ENCODE measurements at places on chromosomes 11 and 22.

- DNase-seq = no peak
These were observed 35.6 kb upstream of the PSMA1 start for GRCh38 chr11:14555818-14556217.

- DNase-seq = no peak
These were observed 4.2 kb upstream of the UVRAG start for GRCh38 chr11:75810637-75811390.

DNA sequence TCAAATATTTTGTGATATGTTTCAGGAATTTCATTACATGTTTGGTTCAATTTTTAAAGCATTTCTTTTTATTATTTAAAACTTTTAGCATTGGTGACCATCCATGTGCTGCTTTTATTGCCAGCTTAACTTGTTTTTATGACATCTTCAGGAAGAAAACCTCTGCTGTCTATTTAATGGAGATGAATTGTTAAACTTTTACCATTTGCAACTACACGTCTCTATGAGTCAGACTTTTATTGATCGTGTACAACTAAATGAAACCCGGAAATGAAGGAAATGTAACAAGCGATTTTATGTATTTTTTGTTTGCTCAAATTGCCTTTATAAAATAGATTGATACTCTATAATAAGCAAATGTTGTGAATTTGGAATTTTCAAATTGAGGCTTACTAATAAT, 113.0 kb downstream of the PTPRJ start:
- no peak for DNase-seq

- DNase-seq = no peak
These were observed 1.7 kb downstream of the E2F8 start for GRCh38 chr11:19239039-19239438.

DNA sequence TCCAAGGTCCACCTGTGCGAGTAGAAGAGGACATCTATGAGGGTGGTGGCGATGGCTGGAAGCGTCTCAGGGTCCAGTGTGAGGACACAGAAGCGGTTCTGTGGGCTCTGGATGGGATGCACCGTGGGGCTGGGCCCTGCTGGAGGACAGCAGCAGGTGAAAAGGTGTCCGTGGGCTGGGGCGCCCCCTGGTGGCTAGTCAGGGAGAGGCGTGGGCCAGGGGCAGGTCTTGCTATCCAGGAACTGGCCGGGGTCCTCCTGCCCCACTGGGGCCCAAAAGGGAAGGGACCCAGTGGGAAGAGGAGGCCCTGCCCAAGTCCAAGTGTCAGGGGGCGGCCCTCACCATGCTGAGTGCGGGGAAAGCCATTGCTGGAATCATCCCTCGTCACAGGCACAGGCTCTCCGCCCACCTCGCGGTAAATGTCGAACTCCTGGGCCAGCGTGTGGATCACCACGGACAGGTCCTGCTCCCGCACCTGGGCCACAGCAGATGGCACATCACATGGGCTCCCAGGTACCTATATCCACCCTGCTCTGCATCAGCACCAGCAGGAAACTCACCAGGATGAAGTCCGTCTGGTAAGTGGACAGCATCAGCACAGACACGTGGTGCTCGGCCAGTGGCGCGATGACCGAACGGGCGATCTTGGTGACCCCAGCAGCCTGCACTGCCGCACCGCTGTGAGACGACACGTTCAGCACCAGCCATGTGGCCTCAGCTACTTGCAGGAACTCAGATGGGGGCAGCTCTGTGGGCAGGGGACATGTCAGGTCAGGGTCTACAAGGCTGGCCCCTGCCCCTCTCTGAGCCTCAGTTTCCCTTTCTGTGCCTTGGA, 2.3 kb downstream of the CASTOR1 start:
- no peak for DNase-seq

GRCh38 chr11:102435688-102436087, 16.9 kb downstream of the TMEM123 start:
- DNase-seq = no peak

DNA sequence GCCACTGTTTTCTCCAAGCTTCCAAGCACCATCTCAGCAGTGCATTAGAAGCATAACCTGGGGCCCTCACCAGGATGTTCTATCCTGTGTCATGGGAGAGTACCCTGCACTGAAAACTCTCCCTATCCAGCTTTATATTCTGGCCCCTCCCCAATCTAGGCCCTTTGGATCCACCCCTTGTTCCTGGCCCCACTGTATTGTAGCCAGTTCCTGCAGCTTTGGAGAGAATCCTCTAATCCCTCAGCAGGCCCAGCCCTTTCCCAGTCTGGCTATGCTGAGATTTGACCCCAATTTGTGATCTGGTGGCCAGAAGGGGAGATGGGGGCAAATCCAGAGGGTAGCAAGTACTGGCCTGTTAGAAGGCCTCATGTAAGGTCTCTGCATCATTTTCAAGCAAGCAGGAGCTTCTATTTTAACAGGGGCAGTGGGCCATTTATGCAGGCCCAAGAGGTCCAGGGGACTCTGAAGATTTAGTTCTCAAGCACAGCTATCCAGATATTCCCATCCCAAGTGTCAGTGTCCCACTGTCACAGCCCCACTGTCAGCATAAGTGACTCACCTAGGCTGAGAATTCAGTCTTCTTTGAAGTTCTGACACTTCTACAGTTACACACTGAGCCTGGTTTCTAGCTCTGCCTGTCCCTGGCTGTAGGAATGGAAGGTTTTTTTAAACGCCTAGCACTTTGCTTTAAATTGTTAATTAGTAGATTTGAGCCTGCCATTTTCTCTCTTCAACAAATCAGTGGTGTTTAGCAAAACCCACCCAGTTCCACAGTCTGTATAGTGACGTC, 589.5 kb upstream of the CADM1 start:
- no peak for DNase-seq

GRCh38 chr22:46107753-46108563, 42.4 kb upstream of the PPARA start:
- no peak for DNase-seq

DNA sequence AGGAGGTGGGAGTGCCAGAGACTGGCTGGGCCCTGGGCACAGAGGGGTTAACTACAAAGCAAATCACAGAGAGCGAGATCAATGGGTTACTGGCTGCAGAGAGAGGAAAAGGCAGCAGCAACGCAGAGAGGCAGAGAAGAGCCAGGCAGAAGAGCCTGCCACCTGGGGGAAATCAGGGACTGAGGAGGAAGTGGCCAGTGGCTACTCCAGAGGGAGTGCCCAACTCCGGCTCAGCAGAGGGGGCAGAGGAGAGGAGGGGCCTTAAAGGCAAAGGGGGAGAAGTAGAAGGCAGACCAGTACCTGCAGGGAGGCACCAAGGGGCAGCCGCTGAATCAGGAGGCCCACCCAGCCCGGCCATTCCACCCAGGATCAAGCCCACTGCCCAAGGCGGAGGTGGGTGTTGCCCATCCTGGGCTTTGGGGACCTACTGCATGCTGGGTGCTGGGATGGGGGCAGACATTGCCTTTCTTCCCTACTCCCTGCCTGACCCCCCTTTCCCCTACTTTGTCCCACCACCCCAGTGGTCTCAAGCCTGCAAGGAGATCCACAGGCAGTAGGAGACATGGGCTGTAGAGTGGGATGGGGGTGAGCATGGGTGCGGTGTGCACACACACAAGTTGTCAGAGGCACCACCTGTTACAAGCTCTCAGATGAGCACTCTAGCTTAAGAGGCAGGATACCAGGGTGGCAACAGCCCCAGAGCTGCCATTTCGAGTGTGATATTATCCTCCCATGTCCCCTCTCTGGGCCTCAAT, 926 bp upstream of the GALR3 start:
- no peak for DNase-seq

DNA sequence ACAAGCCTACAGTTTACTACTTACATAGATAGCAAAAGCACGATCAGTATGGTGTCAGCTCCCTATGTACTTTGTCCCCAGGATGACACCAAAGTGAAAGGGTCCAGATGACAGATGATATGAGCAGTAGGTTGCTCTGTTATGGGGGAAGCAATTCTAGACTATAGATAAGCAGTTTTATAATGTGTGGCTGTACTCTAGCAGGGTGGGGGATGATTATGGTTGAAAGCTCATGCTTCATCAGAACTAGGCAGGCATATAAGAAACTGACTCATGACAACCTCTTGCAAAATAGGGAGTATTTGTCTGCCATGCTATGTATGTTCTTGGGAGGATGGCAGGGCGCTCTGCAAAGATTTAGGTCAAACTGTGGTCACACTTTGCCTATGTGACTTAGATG, 158.2 kb upstream of the ZBED5 start:
- DNase-seq = no peak

- DNase-seq = no peak
These were observed 13.1 kb downstream of the FAM168A start for GRCh38 chr11:73584831-73585230.

GRCh38 chr11:10628508-10629236, 60.2 kb upstream of the LYVE1 start:
- DNase-seq = no peak

DNA sequence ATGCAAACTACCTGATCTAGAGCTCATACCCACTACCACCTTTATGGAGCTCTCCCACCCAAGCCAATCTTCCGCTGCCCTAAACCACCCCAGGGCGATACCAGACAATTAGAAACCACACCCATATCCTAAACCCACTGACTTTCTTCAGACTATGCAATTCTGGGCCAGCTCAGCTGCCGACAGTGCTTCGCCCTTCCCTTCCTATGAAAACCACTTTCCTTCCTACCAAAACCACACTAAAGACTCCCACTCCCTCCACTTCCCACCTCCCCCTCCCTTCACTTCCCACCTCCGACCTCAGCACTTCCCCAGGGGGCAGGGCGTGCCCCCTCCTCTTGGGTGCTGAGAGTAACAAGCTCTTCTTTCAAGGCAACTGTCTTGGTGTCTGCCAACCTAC, 25.1 kb downstream of the B3GAT1 start:
- DNase-seq = no peak

- DNase-seq = no peak
These were observed 65.6 kb upstream of the CLMP start for GRCh38 chr11:123260511-123261211.

GRCh38 chr11:12141283-12141682, 30.9 kb downstream of the MICAL2 start:
- DNase-seq = no peak
